Fibroblast of villous mesenchyme (primary cell): ENCODE measurements at places on chromosomes 11 and 22. TPM values are rescaled to one million over a fixed set of nuclear protein-coding genes. Genes with fewer than 3 reads are reported as not detected.

OR4C45 gene
- not detected in 2 replicates for total RNA-seq

DNA sequence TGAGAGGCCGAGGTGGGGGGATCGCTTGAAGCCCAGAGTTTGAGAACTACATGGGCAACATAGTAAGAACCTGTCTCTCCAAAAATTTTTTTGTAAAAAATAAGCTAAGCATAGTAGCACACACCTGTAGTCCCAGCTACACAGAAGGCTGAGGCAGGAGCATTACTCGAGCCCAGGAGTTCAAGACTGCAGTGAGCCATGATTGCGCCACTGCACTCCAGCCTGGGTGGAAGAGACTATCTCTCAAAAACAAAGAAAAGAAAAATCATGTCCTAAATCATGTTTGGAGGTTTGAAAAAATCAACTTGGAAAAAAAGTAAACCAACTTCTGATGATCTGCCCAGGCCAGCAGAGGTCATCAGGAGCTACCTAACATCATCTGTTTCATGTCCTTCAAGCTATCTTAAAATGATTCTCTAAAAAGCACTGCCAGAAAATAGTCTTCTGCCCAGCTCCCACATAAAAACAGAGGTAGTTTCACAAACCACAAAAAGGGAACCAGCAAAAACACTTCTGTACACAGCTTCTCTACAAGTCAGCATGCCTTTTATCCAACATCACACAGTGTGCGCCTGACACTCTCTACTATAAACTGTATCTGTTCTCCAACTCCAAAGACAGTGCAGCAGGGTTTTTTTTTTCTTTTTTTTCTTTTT is 165.0 kb downstream of the SOX6 start:
- DNase-seq = no peak

- DNase-seq = no peak
These were observed 434.1 kb upstream of the FAT3 start for GRCh38 chr11:91790346-91791170.

- no peak for DNase-seq
These were observed 14.2 kb downstream of the BMAL1 start for GRCh38 chr11:13291800-13292199.

DNA sequence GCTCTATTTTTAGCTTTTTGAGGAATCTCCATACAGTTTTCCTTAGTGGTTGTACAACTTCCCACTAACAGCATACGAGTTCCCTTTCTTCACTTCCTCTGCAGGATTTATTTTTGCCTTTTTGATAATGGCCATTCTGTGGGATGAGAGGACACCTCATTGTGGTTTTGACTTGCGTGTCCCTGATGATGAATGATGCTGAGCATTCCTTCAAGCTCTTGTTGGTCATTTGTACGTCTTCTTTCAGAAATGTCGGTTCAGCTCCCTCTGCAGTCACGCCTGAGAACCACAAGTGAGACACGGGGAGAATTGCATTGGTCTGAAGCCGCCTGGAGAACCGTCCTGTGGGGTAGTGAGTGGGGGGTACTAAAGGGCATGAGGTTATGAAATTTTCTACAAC is 2.0 kb upstream of the KRTAP5-10 start:
- peak; percentile 34 for DNase-seq

DNA sequence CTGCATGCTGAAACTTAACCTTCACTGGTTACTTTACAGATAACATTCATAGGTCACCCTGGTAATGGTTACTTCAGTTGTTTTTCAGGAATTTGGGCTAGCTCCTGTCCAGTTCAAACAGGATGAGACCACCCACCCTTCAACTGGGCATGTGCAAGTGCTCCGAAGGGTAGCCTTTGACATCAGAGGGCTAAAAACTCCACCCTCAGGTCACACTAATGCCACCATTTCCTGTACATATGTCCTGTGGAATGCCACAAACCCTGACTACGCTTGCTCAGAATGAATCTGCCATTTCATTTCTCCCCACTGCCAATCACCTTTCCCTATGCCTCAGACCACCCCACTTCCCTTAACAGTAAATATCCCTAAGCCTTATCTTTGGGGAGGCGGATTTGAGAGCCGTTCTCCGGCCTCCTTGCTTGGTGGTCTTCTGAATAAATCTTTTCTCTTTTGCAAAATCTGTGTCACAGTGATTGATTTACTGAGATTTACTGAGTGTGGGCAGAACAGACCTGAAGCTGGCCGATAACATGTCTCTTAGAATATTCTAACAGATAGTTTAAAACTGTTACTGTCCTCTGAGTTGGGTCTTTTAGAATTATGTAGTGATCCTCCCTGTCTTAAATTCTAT is 25.4 kb upstream of the FXYD2 start:
- DNase-seq = no peak

- no peak for DNase-seq
These were observed 423 bp downstream of the PEX16 start for GRCh38 chr11:45917286-45917622.

DNA sequence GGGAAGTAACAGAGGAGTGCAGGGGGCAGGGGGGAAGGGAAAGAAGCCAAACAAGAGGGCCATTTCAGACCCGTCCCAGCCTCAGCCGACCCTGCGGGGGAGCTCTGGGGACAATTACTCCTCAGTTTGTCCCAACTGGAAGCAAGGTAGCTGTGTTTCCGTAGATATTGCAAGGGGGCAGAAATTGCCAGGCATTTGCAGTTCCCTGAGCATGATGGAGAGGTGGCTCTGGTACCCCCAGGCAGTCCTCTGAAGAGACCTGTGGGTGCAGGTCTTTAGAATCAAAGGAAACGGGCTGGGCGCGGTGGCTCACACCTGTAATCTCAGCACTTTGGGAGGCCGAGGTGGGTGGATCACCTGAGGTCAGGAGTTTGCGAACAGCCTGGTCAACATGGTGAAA is 13.8 kb upstream of the JAM3 start:
- no peak for DNase-seq

GRCh38 chr11:68550485-68550817 is 89.9 kb downstream of the PPP6R3 start:
- no peak for DNase-seq

GRCh38 chr11:76663912-76664440 is 6.6 kb downstream of the LRRC32 start:
- no peak for DNase-seq
